ENCODE measurements at places on chromosomes 11 and 22.

DNA sequence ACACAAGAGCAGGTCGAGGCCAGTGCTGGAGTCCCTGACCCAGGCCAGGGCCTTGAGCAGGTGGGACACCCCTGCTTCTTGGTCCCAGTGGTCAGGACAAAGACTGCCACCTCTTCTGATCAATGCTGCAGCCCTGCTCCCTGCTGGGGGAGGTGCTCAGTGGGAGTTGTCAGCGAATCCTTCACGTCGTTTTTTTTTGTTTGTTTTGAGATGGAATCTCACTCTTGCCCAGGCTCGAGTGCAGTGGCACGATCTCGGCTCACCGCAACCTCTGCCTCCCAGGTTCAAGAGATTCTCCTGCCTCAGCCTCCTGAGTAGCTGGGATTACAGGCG lies 34.7 kb downstream of the NUP50 start:
- DNase-seq: no peak

DNA sequence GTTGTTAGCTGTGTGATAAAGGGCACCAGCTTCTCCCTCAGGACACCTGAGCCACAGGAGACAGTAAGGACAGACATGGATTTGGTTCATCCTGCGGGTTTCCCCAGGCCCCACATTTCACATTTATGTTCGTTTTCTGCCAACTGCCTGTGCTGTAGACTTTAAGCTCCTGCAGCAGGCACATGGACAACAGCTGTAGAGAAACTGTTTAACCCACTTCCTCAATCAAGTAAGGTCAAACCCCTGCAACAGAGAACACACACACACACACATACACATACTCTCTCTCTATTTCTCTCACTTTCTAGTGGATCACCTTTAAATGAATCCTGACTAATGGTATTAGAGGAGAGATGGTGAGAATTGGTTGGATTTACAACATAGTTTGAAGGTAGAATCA lies 90.7 kb downstream of the C11orf87 start:
- no peak for DNase-seq

- DNase-seq: no peak
These were observed 1.8 kb downstream of the SCUBE2 start for GRCh38 chr11:9089636-9090035.

GRCh38 chr11:118649941-118650340 lies 29.5 kb downstream of the TREH start:
- DNase-seq: no peak

DNA sequence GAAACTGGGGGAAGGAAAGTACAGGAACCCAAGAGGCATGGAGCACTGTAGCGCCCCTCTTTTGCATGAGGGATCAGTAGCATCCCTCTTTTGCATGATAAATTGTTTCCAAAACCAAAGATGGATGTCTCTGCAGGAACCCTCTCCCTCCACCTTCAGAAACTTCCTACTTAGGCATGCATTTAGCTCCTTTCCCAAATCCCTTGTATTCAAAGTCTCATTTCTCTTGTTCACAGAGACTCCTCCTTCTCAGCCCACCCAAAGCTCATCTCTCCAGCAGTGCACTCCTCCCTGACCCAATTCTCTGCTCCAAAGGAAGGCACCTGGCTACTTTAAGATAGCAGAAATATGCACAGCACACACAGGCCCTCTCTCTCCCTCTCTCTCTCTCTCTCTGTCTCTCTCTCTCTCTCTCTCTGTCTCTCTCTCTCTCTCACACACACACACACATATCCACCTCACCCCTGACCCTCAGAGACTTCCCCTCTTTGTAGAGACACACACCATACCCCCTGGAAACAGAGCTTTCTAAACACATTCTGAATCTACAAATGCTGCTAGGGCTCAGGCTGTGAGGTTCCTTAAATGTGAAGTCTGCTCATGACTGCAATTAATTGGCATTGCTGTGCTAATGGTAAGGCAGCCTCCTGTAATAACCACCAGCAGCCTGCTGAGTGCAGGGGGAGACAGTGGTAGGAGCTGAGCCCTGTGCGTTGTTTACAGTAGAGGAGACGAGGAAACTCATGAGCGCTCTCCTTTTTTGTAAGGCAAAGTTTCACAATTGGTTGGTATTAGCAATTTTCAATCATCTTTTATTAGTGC lies 519.6 kb downstream of the NTM start:
- DNase-seq: no peak

DNA sequence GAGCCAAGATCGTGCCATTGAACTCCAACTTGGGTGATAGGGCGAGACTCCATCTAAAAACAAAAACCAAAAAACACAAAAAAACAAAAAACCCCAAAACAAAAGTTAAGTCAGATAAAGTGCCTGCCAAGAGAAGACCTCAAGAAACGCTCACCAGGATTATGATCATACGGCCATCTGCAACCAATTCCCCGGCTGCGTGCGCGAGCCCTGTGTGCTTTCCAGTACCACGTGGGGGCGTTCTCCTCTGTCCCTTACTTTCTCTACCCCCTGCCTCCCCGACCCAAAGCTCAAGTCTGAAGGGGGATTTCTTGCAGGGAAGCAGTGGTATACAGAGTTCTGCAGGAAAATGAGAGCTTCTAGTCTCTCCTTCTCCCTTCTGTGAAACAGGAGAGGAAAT lies 10.5 kb upstream of the RPS19BP1 start:
- peak; percentile 49 for DNase-seq

DNA sequence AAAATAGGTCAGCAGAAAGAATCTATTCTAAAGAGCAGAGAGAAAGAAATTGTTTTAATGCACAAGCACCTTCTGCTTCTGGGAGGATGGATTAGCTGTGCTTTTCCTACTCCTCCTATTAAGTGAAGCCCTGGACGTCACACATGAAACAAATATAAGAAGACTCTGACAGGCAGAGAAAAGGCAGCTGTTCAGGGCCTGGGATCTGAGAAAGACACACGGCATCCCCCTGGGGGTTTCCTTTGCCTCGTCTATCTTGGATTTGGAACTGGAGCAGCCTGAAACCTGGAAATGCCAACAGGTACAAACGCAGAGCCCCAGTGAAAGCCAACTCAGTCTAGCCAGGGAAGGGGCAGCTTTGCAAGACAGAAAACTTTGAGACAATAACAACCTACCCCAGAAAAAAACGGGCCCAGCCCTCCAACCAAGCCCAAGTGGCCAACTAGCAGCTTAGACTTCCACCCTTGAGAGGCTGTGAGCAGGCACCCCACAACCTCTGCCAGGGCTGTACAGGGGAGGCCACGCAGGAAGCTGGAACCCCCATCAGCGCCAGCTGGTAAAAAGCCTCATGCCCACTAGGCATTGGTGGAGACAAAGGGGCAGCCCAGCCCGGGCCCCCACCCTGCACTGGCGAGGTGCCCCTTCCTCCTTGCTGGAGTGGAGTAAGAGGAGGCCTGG lies 7.3 kb downstream of the CERK start:
- no peak for DNase-seq

GRCh38 chr11:113673550-113674396 lies 32.3 kb downstream of the TMPRSS5 start:
- no peak for DNase-seq

- DNase-seq: no peak
These were observed 111.6 kb downstream of the CEP164 start for GRCh38 chr11:117439256-117439655.

DNA sequence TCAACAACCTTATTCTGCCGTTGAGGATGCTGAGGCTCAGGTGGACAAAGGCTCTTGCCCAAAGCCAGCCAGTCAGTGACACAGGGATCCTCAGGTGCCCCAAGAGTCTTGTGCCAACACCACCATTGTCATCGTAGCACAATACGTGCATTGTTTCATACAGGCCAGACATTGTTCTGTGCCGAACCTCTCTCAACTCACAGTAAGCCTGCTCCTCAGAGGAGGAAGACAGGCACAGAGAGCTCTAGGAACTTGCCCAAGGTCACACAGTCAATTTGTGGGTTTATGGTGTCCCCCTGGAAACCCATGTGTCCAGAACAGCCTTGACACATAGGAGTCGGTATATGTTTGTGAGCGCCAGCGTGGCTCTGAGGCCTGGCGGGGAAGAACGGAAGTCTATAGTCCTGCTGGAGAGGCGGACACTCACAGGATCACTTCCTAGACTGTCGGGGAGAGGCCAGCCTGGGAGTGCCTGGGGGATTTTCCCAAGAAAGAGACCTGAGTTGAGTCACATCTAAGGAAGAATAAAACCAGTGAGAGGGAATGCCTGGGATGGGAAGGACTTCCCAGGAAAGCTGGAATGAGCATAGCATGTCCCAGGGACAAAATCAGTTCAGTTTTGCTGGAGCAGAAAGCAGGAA lies 20.2 kb downstream of the LIF start:
- DNase-seq: no peak

- DNase-seq: no peak
These were observed 10.6 kb upstream of the ACER3 start for GRCh38 chr11:76850130-76850529.

DNA sequence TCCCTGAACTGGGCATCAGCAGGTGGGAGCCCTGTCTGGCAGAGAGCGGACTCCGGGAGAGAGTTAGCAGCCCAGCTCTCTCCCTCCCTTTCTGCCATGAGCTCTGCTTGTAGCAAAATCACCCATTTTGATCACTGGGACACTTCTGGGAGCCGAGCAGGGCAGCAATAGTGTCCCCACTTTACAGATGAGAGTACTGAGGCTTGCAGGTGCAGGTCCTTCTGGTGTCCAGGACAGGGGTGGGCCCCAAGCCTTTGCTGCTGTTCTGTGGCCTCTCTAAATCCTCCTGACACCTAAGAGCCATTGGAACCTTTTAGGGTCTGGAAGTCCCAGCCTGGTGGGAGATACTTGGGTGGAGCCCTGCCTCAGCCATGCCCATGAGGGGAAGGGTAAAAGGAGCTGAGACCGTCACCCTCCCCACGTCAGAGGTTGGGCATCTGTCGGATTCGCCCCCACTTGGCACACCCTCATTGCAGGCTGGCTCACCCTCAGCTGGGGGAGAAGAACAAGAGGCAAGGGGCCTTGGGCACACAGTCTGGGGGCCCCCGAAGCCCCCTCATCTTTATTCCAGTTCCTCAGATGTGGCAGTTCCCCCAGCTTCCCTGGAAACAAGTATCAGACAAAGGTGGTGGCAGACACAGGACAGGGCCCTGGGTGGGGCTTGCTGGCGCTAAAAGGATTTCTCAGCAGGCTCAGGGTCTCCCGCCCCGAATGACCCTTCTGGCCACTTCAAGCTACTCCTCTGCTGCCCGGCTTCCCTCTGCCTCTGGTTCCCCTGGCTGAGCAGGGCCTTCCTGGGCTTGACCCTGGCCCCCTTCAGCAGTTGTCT lies 4.5 kb downstream of the RIN1 start:
- no peak for DNase-seq

DNA sequence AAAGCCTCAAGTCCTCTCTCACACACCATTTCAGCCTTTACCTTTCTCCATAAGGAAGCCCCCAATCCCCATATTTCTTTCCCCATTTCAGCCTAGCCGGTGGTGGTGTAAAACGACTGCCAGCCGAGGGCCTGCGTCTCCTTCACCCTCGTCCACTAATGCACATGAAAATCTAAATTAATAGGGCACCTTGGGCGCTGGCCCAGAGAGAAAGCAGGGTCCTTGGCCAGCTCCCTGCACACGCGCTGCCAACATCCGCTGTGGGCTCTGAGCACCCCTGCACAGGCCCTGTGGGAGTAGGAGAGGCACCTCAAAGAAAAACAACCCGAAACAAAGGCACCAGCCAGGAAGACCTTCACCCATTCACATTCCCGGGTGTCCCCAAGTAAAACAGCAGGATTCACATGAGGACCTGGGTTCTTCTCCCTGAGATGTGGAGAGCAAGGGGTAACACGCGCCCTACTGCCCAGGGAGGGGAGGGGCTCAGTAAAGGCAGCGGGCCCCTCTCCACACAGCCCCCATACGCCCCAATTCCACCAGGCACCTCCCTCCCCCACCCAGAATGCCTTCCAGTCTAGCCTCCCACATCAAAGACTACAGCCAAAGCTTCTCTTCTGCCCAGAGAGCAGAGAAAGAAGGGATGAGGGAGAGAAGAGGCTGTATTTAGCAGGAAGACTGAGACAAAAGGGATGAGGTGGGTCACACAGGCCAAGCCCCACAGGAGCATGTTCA lies 79.0 kb downstream of the MICAL3 start:
- no peak for DNase-seq

- DNase-seq: no peak
These were observed 24.4 kb upstream of the PAMR1 start for GRCh38 chr11:35549787-35550186.

DNA sequence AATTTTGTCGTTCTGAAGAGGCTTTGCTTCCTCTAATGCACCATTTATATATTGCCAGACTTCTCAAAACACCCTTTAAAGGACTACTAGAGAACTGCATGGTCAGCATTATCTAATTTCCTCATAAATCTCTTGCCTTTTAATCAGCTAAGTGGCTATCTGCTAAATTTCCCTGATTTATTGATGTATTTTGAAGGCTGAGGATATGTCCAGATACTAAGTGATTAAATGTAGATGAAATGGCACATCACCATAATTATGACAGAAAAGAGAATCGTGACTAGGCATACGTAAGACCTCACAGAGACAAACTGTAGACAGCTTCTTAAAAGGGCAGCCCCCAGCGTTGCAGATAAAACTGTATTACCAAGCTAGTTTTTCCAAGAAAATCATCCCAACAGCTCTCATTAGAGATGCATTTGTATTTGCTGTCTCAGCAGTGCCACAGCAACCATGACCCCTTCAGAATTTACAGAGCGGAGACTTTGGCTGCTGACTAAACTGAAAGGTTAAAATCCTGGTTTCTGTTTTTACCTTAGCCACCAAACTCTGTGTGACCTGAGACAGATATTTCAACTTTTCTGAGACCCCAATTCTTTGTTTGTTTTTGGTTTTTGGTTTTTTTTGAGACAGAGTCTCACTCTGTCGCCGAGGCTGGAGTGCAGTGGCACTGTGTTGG lies 67.1 kb upstream of the SLN start:
- no peak for DNase-seq

DNA sequence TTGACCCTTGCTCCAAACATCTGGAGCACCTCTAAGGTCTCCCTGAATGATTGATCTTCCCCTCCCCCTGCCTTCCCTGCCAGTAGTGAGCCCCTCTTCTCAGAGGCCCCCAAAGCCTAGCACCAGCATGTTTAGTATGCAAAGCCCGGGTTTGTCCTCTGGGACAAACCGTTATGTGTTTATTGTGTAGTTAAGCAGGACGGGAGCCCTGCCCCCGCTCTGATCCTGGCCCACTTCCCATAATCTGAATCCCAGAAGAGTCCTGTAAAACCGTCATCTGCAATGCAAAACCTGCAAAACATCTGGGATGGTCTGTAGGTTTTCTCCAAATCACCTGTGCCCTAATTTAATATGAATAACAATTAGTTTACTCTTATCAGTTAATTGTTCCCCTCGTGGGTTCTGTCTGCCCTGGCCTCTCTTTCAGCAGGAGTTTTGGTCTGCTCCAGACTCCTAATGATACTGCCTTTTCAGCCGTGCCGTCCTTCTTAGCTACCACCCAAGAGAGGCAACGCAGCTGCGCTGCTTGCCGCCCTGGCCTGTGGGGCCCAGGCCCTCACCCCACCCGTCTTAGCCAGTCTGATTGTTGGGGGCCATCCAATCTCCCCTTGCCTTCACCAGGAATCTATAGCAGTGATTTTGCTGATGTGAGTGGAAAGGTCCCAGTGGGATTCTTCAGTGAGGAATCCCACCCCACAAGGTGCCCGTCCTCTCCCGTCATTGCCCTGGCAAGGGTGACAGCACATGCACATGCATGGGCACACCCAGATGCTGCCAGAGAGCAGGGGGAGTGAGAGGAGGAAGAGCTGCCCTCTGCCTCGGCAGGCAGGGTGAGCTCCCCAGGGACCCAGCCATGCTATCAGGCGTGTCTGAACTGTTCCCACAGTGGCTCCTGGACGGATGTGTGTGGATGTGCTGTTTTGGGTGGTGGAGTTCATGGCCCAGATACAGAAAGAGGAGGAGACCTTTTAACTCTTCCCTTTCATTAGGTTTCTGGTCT lies 3.0 kb upstream of the B3GAT1 start:
- DNase-seq: no peak

All from neural crest cell (in vitro differentiated cells).